ENCODE measurements at places on chromosomes 13 and 19.
A peak's percentile ranks its signal among the peaks of the same experiment; 100 is the strongest.

GRCh38 chr13:109336730-109337129, 449.7 kb downstream of the IRS2 start:
- no peak for DNase-seq

- DNase-seq = no peak
These were observed 8.8 kb upstream of the DACH1 start for GRCh38 chr13:71875823-71876222.

DNA sequence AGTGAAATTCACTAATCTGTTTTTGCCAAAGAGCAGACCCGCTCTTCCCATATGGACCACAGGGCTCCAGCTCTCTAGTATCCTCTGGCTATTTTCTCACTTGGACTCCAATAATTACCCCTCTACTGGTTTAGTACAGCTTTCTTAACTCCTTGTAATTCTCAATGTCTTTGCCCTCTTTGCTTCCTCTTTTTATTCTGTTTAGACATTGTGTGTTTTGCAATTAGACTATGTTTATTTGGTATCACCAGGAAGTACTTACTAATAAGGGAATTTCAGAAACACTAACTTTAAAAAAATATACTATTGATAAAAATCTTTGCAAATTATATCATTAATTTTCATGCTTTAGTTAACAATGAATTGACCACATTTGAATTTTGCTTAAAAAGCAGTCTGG, 111.6 kb upstream of the OBI1 start:
- no peak for DNase-seq

DNA sequence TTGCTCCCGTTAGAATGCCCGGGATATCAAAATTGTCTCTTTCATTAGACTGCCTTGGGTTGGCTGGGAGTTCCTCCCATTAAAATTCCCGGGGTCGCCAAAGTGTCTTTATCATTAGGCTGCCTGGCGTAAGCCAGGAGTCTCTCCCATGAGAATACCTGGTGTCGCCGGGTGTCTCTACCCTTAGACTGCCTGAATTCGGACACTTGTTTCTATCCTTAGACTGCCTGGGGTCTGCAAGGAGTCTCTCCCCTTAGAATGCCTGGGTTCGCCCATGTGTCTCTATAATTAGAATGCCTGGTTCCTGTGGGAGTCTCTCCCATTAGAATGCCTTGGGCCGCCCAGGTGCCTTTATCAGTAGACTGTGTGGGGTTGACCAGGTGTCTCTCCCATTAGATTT, 1538.2 kb downstream of the UQCRFS1 start:
- no peak for DNase-seq

GRCh38 chr13:106867249-106867648, 299.3 kb upstream of the ARGLU1 start:
- peak; percentile 48 for DNase-seq

DNA sequence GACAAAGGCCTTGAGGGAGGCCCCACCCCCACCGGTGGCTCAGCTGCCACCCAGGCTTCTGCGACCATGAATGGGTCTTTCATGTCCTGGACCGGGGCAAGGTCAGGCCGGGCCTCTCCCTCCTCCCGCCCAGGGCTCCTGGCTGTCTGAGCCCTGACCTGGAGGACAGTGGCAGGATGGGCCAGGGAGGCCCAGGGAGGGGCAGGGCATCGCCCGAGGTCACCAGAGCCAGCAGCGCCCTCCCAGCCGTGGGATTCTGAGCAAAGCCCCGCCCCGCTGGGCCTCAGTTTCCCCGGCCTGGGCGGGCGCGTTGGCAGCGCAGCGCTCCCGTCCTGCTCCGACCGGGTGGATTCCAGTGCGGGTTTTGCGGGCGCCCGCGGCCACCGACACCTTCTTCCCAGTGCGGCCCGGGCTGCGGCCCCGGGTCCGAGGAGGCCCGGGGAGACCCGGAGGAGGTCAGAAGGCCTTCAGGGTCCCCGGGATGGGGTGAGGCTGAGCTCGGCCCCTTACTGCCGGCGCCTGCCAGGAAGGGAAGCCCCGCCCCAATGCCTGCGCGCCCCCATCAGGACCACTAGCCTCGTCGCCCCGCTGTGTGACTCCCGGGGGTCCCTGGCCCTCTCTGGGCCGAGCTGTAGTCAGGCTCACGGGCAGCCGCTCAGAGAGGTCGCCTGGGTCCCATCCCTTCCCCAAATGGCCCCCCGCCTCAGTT, 24.6 kb upstream of the SEMA6B start:
- no peak for DNase-seq

DNA sequence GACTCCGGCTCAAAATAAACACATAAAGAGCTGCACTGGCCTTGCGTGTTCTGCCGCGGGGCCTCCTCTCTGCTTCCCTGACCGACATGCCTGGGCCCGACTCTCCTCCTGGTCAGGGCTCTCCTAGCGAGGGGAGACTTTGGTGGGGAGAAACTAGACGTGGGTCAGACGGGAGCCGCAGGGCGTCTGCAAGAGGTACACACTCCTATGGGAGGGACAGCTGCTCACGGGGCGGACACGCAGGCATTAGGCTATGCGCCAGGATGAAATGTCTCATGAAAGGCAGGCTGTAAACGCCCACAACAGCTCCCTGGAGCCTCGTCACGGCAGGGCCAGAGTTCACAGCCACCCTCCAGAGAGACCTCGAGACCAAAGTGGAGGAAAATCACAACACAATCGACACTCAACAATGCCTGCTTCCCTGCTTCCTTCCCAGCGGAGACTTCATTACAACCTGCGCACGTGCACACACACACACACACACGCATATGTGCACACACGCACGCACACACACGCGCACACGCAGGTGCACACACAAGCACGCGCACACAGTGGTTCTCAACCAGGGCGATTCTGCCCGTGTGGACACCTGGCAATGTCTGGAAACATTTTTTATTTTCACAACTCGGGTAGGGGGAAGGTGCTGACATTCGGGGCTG, 5.8 kb downstream of the SLC39A3 start:
- no peak for DNase-seq

DNA sequence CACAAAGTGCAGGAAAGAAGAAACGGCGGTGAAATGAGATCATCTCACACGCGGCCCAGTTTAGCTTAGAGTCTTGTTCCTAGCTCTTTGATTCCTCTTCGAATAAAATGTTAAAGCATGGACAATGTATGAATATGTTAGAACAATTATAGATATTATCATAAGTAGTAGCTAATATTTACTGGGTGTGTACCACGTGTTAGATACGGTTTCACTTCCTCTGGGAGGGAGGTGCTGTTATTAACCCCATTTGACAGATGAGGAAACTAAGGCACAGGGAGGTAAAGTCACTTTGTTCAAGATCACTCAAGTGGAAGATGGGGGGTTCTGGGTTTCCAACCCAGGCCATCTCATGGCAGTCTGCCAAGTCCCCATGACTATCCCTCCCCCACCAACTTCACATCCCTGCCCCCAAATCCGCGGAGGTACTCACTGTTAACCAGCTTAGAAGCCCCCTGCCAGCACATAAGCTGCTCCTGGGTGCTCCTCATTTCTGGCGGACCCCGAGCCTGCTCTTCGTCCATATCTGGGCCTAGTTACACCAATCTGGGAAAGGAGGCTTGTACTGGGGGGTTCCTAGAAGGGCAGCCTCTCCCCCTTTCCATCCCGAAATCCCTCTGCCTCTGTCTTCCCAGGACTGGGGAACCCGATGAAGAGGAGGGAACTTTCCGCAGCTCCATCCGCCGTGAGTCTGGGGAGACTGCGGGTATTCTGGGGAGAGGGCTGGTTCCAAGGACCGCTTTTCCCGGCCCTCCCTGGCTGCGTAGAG, 1.0 kb upstream of the FXYD7 start:
- no peak for DNase-seq

- DNase-seq = no peak
These were observed 547.3 kb upstream of the MIR17HG start for GRCh38 chr13:90800082-90800746.

DNA sequence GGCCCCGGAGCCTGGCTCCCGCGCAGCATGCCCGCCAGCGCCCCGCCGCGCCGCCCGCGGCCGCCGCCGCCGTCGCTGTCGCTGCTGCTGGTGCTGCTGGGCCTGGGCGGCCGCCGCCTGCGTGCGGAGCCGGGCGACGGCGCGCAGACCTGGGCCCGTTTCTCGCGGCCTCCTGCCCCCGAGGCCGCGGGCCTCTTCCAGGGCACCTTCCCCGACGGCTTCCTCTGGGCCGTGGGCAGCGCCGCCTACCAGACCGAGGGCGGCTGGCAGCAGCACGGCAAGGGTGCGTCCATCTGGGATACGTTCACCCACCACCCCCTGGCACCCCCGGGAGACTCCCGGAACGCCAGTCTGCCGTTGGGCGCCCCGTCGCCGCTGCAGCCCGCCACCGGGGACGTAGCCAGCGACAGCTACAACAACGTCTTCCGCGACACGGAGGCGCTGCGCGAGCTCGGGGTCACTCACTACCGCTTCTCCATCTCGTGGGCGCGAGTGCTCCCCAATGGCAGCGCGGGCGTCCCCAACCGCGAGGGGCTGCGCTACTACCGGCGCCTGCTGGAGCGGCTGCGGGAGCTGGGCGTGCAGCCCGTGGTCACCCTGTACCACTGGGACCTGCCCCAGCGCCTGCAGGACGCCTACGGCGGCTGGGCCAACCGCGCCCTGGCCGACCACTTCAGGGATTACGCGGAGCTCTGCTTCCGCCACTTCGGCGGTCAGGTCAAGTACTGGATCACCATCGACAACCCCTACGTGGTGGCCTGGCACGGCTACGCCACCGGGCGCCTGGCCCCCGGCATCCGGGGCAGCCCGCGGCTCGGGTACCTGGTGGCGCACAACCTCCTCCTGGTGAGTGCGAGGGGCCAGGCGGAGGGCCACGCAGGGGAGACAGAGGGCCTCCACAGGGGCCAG, at the start of gene KL:
Gene KL, plus strand, starts transcription at position 10 of the 909 bp plus-strand sequence. Its CDS starts 18 bp downstream, at position 28.
- DNase-seq = peak; percentile 40

DNA sequence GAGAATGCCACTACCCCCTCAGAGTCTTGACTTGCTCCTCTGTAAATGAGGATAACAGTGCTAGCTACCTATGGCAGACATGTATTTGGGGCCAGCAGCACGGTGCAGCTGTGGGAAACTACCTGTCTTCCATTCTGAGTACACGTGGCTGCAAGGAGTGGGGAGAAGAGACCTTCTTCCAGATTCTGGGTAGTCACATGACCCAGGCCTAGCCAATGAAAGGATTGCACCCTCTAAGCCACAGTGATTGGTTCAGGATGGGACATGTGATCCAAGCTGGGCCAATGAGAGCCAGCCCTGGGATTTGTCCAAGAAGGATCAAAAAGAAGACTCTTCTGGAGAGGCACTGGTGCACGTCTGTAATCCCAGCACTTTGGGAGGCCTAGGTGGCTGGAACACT, 5.5 kb downstream of the ZNRF4 start:
- no peak for DNase-seq

GRCh38 chr19:5425260-5425659, 30.0 kb upstream of the ZNRF4 start:
- no peak for DNase-seq

DNA sequence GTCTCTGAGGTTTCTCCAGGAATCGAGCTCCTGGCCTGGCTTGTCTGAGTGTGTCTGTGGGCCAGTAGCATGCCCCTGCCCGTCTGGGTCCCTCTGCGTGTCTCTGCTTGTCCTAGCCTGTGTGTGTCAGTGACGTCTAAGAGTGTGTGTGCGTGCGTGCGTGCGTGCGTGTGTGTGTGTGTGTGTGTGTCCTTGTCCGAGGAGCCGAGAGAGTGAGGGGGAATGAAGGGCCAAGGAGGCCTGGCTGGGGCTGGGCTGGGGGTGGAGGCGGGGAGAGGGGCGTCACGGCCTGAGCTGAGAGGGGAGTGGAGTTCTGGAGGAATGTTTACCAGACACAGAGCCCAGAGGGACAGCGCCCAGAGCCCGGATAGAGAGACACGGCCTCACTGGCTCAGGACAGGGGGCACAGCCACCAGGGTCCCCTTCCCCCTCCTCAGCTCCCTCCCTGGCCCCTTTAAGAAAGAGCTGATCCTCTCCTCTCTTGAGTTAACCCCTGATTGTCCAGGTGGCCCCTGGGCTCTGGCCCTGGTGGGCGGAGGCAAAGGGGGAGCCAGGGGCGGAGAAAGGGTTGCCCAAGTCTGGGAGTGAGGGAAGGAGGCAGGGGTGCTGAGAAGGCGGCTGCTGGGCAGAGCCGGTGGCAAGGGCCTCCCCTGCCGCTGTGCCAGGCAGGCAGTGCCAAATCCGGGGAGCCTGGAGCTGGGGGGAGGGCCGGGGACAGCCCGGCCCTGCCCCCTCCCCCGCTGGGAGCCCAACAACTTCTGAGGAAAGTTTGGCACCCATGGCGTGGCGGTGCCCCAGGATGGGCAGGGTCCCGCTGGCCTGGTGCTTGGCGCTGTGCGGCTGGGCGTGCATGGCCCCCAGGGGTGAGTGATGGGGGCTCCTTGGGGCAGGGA, at the start of gene AXL:
Gene AXL, plus strand, starts transcription at position 609 of the 893 bp plus-strand sequence. Its CDS starts 170 bp downstream, at position 779.
- DNase-seq = no peak

GRCh38 chr13:42804244-42804874, 23.0 kb downstream of the FAM216B start:
- DNase-seq = no peak

GRCh38 chr19:52622261-52622660, 15.9 kb downstream of the ZNF83 start:
- peak; percentile 13 for DNase-seq

Data from hematopoietic multipotent progenitor cell (in vitro differentiated cells).